ENCODE measurements at places on chromosomes 4 and X.
A peak's percentile ranks its signal among the peaks of the same experiment; 100 is the strongest.

DNA sequence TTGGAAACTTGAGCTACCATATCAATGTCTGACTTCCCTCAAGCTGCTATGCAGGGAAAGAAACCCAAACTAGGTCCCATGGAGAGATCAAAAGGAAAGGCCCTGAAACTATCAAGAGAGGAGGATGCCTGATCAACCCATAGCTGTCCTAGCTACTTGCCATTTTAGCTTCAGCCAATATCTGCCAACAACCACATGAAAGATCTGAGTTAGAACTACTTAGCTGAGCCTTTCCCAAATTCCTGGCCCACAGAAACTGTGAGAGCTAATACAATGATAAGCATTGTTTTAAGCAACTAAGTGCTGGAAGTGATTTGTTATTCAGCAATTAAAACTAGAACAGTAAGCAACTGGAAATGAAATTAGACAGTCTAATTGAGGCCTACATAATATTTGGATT lies 6.3 kb upstream of the ARHGEF38 start:
- no peak for DNase-seq

- DNase-seq, result no peak
Observed at GRCh38 chrX:19893727-19894126, 6.3 kb upstream of the SH3KBP1 start.

DNA sequence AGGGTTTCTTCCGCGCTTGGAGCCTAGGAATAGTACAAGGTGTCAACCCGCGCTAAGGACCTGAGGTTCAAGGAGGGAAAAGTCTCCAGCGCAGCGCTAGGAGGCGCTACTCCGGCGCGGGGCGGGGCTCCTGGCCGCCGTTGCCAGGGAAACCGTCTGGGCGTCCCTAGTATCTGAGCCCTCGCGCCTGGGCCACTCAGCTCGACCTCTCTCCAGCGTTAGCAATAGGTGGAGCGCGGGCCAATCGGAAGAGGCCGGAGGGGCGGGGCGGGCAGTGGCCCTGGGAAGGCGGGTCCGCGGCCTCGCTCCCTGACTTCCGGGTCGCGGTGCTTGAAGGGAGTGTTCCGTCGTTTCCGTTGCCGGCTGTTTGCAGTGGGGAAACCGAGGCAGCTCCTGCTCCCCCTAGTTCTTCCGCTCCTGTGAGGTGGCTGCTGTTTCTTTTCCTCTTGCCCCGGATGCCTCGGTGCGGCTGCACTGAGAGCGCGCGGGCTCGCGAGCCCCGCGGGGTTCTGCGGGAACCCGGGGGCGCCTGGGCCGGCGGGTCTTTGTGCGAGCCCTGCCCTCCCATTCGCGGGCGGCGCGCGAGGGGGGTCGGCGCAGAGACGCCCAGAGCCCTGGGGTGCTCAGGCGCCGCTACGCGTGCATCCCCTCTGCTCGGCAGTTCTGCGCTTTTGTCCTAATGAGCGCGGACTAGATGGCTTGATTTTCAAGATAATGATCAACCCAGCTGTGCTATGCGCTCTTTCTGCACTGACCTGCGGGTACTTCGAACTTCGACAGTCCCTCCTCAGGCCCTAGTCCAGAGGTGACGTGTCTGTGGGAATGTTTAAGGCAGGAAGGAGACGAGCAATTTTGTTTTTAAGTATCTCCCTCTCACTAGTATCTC lies at the start of gene ELMOD2:
Gene ELMOD2 (plus strand): TSS at position 312 of the 886 bp plus-strand sequence. CDS start 1,261 bp downstream, outside the sequence.
- DNase-seq, result peak; percentile 97

DNA sequence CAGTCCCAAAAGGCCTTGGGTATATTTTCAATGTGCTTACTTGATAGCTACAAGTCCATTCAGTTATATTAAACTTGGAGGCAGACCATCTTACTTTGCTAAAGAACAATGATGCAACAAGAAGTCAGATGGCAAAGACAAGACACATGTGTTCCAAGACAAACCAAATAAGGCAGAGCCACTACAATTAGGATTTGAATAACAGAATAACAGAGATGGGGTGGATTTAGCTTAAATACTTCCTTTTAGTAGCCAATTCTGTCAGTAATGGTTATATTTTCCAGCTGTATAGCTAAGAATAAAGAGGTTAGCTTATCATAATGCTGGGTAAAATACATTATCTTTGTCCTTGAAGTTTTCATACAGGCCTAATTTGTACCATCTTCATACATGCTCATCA lies 37.7 kb upstream of the FRAS1 start:
- no peak for DNase-seq

GRCh38 chr4:145870155-145871020 lies 68.2 kb downstream of the ZNF827 start:
- no peak for DNase-seq

GRCh38 chr4:125750828-125751466 lies 436.2 kb downstream of the FAT4 start:
- DNase-seq, result no peak

- no peak for DNase-seq
Observed at GRCh38 chr4:1246901-1247863, 1.7 kb downstream of the CTBP1 start.

GRCh38 chr4:81454499-81454898 lies 17.2 kb downstream of the RASGEF1B start:
- DNase-seq, result no peak

DNA sequence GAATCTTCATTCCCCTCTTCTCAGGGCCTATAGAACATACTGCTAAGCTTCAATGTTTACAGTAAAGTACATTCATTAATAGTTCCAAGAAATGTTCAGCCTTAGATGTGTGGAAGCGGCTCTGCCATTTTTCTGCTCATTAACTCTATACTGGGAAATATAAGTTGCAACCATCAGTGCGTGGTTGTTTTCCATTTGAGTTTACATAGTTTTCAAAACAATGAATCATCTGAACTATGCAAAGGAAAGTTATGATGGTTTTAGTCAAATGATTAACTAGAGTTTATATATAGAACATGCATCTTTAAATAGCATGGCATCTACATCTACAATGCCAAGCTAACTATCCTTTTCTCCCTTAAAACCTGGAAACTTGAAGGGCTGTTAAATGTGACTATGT lies 29.6 kb downstream of the LEF1 start:
- no peak for DNase-seq

DNA sequence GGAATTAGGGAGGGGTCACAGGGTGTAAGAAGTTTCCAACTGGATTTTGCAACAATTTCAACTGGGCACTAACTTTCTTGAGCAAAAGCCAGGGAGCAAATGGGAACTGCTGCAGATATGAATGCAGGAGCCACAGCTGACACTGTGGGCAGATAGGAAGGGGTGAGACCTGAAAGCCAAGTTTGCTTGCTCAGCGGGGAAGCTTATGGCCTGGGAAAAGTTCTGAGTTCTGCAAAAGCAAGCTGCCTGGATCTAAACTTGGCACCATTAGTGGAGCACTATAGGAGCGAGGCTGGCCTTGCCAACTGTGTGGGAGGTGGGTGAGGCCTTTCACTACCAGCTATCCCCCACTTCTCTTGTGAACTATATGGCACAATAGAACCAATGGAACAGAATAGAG lies 11.1 kb downstream of the CYSLTR1 start:
- no peak for DNase-seq

- no peak for DNase-seq
Observed at GRCh38 chrX:16785247-16786138, 773 bp upstream of the TXLNG start.

DNA sequence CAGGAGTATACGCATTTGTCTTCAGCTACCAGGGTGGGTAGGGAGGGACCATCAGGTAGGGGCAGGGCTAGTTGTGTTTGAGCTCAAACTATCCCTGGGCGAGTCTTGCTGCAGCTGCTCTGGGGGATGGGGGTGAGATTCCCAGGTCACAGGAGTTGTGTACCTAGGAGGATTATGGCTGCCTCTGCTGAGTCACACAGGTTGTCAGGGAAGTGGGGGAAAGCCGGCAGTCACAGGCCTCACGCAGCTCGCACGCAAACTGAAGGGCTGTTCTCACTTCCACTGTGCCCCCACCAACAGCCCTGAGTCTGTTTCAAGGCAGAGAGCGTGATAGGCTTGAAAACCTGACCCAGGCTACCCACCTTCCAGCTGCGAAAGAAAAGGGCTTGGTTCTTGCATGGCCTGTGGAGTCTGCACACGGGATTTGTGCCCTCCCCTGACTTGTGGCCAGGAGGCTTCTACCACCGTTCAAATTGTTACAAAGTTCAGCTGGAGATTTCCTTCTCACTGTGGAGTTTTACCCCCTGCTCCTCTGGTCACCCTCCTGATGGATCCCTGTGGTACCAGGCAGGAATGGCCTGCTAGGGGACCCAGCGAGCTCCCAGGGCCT lies 63.8 kb downstream of the ARFIP1 start:
- DNase-seq, result no peak

GRCh38 chr4:2714918-2715317 lies 41.2 kb downstream of the TNIP2 start:
- DNase-seq, result no peak

GRCh38 chrX:27380163-27380845 lies 82.8 kb downstream of the PPP4R3C start:
- no peak for DNase-seq

DNA sequence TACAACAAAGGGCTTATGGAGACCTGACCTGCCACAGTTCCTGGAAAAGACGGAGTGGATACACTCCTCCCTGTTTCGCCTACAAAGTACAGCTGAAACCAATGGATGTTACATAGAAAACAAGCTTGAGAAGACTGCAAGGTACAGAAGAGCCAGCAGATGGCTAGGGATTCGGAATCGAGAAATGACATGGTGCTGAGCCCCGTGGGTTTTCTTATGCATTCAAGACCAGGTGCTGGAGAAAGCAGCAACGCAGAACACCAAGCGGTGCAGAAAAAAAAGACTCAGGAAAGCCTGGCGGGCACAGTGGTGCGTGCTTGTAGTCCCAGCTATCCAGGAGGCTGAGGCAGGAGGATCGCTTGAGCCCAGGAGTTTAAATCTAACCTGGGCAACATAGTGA lies 13.8 kb downstream of the TIMM17B start:
- DNase-seq, result no peak

- DNase-seq, result no peak
Observed at GRCh38 chrX:9864011-9864410, 77.8 kb downstream of the SHROOM2 start.

DNA sequence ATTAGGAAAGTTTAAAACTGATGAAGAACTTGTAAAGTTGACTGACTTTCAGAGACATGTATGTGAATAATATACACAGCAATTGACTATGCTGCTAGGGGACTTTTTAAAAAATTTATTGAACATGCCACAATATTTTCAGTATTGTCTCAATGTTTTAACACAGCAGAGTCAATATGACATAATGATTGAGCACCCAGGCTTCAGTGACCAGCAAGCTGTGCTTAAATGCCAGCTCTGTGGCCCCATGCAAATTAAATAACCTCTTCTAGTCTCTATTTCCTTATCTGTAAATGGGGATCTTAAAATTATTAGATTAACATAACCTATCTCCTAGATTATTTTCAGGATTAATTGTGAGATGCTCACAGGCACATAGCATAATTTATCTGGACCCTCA lies 56.8 kb upstream of the TXK start:
- DNase-seq, result no peak

- DNase-seq, result no peak
Observed at GRCh38 chr4:183828125-183828524, 77.0 kb upstream of the STOX2 start.

- DNase-seq, result no peak
Observed at GRCh38 chr4:119210775-119211174, 1.7 kb upstream of the USP53 start.
